ENCODE measurements at places on chromosomes 1 and 21. TPM values are rescaled to one million over a fixed set of nuclear protein-coding genes. Genes with fewer than 3 reads are reported as not detected.

DNA sequence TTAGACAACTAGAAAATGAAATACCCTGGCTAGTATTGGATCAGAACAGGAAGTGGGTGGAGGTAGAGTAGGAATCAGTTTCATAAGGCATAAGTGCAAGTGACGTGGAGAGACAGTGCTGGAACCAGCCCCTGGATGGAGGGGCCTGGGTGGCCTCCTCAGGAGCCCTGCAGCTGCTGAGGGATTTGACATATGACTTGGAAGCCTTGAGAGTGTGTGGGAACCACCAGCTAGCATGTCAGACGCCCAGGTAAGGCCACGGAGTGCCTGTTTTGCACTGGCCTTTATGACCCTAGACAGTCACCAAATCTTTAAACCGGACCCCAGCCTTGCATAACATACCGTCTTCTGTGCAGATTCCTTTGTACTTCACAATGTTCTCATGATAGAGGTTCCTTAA lies 94.4 kb downstream of the RAVER2 start:
- DNase-seq: no peak

- DNase-seq: no peak
These were observed 65.9 kb downstream of the KCNAB2 start for GRCh38 chr1:6111571-6111970.

DNA sequence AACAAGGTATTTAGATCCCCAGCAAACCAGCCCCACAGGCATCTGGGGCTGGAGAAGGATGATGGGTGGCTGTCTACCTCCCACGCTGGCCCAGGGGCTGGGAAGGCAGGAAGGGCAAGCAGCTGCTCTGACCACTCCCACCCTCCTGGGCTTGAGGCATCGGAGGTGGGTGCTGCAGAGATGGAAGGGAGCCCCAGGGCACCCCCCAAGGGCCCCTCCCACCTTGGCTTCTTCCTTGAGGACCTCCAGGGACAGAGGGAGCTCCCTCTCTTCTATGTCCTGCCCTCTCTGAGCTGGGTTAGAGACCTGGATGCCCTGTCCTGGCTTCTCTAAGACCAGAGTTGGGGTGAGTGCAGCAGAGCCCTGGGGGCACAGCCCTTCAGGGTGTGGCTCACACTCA lies 3.1 kb downstream of the CD52 start:
- DNase-seq: no peak

DNA sequence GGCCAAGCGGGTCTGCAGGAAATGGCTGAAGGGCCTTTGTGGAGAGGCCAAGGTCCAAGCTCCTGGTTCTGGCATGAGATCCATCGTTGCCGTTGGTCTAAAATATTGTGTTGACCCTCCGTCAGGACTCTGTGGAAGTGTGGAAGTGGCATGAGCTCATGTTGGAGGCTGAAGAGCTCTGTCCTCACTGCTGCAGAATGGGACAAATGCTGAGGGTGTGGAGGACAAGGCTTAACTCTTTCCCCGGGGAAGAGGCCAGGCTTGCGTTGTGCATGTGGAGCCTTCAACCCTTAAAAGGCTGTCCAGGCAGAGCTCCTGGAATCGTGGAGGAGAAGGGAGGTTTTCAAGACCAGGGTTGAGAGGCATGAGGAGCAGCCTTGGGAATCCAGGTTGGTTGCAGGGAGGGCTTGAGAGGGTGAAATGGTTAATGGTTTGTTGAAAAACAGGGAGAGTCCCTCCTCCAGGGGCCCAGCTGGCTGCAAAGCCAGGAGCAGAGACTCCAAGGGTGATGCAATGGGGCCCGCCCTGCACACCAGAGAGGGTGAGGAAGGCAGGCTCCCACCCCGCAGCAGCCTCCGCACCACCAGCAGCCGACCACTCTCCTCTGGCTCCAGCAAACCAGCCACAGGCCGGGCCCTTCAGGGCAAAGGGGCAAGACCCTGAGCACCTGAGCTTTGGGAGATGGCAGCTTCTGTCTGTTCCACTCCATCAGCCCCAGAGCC lies 6.7 kb upstream of the AHCYL1 start:
- no peak for DNase-seq

The GABRD gene
- not detected for total RNA-seq

DNA sequence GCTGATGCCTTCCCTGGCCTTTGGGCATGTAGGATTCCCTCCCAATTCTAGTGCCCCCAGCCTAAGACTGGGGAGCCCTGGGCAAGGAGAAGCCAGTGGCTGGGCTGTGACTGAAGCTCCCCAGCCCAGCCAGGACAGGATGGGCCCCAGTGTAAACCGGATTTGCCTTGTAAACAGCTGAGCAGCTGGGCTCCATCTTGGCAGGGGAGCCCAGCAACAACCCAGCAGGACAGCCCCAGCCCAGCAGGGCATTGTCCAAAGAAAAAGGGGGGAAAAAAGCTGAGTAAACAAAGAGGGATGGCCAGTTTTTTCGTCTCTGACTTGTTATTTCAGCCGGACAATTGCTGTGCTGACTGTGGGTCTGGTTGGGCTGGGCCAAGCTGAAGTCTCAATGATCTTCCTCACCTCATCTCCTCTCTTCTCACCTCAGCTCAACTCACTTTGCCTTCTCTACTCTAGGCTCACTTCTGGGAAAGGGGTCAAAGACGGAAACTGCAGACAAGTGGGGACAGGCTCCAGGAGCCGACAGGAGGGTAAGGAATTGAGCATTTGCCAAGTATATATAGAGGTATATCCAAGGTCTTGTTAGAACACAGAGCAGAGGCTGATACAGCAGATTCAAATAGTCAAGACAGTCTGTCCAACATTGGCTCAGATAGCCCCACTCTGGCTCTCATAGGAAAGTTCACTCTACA lies 97.7 kb downstream of the TMEM53 start:
- DNase-seq: no peak

DNA sequence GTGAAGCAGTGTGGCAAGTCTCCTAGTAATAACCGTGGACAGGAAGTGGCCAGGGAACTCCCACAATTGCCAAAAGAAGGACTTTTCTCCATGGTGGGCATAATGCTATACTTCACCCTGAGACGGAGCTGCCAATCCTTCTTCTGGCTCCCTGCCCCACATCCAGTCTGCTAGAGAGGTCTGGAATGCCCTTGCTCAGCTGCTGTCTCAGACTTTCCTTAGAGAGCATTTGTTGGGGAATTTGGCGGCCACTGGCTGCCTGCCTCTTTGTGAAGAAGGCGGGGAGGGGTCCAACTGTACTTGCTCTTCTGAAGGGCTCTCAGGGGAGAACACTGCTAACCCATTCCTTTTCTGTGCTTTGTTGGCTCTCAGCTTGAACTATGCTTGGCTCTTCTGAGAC lies 123.7 kb upstream of the EDN2 start:
- DNase-seq: no peak

The OR2L3 gene
- total RNA-seq: not detected
